Inflammatory macrophage treated with lipopolysaccharide for 4 hours (primary cell): ENCODE measurements at places on chromosomes 11 and 22.

DNA sequence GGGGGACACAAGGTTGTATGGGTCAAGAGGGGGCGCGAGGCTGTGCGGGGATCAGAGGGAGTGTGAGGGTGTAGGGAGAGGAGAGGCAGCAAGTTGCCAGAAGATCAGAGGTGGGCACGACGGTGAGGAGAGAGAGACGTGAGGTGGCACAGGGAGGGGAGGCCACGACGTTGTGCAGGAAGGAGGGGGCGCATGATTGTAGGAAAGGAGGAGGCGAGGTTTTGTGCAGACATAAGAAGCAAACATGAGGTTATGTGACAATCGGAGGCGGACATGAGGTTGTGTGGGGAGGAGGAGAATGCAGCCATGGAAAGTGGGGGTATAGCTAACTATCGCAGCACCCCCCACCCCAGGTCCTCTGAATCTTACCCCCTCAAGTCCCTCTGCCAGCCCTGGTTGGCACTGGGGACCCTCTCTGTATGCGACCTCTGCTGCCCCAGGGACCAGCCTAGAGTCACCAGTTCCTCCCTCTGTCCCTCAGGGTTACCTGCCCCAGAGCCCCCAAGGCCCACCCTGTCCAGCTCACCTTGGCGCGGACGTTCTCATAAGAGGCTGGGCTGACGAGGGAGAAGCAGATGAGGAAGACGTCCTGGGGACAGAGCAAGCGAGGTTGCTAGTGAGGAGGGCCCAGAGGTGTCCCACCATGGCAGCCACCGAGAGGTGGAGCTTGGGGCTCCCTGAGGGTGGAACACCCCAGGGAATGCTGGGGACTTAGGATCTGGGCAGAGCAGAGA is 12.5 kb downstream of the RAC2 start:
- DNase-seq: no peak

- no peak for DNase-seq
Observed at GRCh38 chr11:119779195-119780071, 50.4 kb upstream of the NECTIN1 start.

DNA sequence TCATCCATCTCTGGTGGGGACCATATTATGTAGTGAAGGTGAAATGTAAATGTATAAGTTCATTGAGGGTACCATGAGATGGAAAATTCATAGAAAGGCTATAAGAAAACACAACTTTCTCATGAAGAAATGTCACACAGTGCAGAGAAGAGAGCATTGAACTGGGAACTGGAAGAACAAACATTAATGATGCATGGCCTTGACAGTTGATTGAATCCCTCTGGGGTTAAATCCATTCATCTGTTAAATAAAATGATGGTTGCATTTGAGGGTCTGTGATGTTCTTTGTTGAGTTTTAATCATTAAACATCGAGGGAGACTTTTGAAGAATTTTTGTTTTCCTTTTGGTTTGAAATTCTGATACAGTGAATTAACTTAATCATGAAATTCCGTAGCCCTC is 1401.4 kb downstream of the FAM181B start:
- no peak for DNase-seq

GRCh38 chr22:33209930-33210784 is 152.0 kb upstream of the SYN3 start:
- peak; percentile 27 for DNase-seq

DNA sequence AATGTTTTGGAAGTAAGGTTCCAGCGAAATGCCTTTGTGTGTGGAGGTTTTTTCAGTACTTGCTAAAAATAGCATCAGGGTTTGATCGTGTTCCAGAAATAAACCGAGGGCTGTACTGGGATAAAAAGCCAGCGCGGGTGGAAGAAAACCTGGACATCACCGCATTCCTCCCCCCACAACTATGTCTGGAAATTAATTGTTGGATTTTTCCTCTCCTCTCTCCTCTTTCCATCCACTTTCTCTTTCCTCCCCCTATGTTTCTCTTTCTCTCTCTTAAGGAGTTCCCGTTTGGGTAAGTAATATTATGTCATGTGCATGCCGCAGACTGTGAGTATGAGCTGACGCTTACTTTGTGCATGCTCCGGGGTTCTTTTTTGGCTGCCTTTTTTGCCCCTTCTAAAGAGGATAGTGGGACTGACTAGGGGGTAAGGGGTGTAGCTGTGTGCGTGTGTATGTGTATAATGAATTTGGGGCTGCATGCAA is 104.2 kb upstream of the HSD17B12 start:
- DNase-seq: peak; percentile 53

GRCh38 chr11:7079545-7080135 is 9.2 kb upstream of the RBMXL2 start:
- no peak for DNase-seq

- peak; percentile 37 for DNase-seq
Observed at GRCh38 chr11:57116654-57117053, 65.1 kb upstream of the LRRC55 start.

GRCh38 chr22:45493286-45493771 is 9.4 kb upstream of the FBLN1 start:
- DNase-seq: no peak

DNA sequence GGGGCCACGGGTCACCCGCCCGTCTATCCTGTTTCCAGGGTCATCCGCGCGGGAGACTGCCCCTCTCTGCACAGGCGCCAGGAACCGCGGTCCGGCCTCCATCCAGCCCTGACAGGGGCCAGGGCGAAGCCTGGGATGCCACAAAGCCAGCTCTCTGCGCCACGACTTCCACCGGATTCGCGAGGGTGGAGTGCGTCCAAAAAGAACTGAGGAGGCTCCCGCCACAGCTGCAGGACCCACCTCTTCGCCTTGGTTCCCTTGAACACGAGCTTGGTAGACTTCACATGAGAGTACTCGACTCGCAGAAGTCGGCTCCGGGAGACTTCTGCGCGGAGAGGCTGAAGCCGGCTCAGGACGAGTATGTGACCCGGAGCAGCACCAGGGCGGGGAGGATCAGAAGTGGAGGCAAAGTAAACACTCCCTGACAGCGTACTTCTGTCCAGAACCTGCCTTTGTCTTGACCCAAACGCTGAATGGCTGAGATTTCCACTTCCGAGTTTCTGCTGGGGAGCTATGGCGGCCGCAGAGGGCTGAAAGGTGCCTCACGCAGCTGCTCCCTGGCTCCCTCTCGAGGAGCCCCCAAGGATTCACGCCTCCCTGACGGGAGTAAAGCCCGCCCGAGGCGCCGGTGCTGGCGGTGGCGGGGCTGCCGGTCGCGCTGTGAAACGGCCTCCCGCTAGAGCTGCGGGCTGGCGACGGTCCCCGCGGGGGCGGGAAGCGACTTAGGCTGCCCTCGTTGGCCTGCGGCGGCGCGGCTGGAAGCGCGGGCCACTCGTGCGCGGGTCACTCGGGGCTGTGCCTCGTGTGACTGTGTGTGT is 4566.7 kb upstream of the OR11H1 start:
- DNase-seq: no peak

- no peak for DNase-seq
Observed at GRCh38 chr22:45485261-45485660, 17.4 kb upstream of the FBLN1 start.

GRCh38 chr22:17056058-17056457 is 28.7 kb upstream of the IL17RA start:
- no peak for DNase-seq

DNA sequence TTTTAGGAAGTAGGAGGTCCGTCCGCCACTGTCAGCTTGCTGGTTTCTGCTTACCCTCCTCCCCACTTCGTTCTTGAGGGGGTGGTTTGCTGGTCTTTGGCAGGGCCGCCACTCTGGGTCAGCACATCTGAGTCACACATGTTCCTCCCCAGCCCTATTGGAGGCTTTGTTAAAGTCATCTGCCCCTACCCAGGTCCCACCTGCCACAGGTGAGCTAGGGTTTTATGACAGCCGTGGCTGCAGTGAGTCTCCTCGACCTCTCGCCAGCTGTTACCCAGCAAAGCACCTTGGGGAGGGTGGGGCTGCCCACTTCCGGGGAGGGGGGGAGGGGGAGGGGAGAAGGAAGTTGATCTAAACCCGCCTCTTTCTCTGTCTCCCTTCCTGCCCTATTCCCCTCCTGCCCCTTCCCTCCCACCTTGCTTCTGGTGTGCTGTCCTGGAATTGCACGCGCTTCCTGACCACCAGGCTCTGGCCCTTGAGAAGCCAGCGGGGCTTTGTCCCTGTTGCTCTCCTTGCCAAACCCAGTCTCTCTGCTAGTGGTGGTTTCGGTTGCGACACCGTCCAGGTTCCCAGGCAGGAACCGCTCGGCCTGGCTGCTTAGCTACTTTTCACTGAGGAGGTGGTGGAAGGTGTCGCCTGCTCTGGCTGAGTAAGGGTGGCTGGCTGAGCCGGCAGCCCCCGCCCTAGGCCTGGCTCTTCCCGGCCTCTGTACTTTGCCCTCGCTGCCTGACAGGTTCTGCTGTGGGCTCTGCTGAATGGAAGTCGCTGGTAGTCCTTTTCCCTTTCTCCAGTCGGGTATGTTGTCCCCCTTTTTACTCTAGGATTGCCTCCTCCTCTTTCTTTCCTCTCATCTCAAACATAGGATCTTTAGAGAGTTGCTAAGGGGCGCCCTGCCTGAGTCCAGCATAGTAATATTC is 28.5 kb downstream of the RCOR2 start:
- peak; percentile 62 for DNase-seq

GRCh38 chr22:46110215-46110614 is 40.1 kb upstream of the PPARA start:
- DNase-seq: no peak

DNA sequence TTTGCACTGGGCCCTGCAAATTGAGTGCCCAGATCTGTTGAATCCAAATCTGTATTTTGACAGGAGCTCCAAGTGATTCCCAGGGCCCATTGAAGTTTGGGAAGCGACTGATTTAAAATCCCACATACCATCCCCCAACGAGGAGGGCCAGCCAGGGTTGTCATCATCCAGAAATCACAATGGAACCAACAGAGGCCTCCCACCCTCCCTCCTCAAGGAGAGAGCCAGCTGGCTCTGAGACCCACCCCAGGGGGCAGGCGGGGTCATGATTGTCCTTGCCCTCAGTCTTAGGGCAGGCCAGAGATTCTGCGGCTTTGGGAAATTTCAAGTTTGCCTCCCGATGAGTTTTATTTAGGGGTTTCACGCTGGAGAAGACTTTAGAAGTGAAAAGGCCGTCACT is 358.2 kb downstream of the MN1 start:
- no peak for DNase-seq

- DNase-seq: no peak
Observed at GRCh38 chr11:113725913-113726312, 19.8 kb upstream of the TMPRSS5 start.

- DNase-seq: no peak
Observed at GRCh38 chr11:120830085-120830620, 193.7 kb upstream of the TBCEL start.

DNA sequence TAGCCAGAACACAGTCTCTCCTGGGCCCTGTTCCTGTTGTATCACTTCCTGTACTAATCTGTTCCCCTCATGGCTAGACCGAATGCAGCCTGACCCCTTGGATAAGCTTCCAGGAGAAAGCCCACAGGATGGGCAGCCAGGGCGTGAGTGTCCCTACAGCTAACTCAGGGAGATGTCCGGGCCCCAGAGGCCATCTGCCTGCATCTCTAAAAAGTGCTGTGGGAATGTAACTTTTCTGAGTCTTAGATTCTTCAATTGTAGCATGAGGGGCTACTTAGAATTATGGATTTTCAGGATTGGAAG is 7.7 kb upstream of the MALAT1 start:
- DNase-seq: no peak

GRCh38 chr22:38107692-38108515 is 2.6 kb downstream of the BAIAP2L2 start:
- no peak for DNase-seq

DNA sequence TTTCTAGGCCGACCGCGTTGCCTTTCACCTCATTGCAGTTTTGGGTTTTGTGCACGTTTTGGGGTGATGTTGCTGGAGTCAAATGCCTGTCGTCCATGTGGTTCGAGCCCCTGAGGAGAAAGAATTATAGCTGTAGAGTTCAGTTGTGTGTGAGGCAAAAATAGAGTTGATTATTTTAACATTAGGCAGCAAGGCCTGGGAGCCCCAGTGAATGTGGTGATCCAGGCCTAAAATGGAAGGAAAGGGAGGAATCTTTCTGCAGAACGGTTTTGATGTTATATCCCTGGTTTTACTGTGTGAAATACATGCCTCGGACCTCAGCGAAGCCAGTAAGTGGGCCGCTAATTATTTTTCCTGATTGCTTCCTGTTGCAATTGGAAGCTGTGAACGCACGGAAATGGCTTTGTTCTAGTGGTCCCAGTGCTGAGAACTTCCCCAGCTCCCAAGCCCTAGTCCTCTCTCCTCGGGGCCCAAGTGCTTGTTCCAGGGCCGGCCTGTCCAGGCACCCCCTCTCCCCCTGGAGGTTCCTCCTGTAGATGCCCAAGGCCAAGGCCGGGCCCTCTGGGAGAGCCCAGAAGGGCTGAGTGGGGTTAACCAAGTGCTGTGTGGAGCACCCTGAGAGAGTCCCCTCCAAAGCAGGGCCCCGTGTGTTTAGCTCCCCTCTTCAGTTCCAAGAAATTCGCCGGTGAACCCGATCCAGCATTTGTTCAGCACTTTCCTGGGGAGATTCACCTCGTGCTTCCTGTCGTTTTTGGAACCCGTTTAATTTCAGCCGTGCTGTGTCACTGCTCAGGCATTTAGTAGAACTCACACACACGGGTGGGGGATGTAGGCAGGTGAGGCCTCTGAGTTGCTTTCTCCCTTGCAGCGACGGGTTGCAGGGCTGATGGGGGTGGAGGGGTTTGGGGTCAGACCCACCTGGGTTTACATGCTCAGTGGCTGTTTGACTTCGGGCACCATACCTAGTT is 2.1 kb downstream of the LRP5 start:
- no peak for DNase-seq

DNA sequence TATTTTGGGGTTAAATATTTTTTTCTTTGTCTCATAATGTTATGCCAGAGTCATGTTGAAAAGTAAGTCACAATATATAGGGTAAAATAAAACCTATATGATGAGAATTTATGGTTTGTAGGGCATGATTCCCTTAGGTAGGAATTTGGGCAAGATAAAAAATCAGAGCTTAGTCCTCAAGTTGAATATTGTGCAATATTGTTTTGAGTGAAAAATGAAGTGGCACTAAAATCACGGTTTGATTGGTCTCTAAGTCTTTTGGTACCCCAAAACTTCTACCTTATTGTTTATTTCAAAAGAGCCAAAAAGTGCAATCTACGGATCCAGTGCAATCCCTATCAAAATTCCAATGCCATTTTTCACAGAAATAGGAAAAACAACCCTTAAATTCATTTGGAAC is 1.6 kb upstream of the MRPL16 start:
- DNase-seq: no peak

DNA sequence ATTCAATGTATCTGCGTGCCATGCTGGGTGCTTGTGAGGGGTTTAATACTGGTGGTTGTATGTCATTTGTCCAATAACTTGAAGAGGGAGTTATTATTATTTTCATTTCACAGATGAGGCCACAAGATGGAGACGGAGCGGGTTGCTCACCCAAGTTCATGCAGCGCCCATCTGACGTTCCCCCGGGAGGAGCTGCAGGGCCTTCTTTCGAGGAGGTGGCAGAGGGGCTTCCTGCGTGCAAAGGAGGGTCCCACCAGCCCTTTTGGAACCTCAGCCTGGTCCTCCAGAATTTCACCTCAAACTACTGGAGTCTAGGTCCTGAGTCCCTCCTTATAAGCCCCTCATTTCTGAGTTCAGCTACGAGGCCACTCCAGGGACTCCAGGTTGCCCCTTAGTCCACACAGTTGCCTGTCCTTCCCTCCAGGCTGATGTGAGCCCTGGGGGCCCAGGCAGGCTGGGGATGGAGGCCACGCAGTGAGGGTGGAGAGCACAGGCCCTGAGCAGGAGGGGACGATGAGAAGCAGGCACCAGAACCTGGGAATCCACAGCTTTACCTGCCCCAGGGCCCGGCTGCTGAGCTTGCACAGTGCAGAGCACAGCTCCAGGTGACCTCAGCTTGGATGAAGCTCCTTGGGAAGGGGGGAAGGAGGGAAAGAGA is 2.9 kb upstream of the VSIG10L2 start:
- DNase-seq: no peak

- DNase-seq: no peak
Observed at GRCh38 chr22:35684270-35684700, 33.4 kb upstream of the APOL5 start.
